ENCODE measurements at places on chromosomes 12 and 14.

DNA sequence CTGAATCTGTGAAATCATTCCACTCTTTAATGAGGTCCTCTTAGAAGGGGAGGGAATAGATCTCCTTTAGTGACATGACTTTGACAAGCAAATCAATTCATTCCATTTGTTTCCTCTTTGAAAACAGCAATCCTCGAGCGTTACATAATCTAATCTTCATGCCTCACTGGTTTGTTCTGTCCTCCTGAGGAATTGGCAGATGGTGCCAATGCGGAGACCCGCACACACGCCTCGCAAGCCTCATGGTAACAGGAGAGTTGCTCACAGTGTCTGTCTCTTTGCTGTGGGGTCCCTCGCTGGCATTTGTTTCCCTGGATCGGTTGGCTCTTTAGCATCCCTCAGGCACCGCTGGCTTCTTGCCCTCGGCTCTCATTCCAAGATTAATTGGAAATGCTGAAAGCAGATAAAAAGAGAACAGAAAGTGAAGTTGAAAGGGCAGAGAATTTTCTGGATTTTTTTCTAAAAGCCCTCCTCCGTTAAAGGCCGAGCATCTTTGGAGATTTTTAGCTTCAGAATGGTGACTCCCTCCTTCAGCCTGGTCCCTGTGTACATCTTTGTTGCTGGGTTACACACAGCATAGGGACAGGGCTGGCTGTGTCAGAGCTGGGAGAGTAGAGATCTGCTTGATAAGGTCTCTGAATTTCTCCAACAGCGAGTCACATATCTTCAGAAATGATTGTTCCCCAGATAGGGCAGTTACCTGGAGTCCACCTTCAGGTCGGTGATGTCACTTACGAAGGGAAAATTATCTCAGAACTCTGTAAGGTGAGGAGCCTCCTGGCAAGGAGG, 10.1 kb upstream of the CABP1 start:
- no peak for DNase-seq

- DNase-seq: no peak
Measured at GRCh38 chr14:33810308-33810707, 140.6 kb downstream of the EGLN3 start.

DNA sequence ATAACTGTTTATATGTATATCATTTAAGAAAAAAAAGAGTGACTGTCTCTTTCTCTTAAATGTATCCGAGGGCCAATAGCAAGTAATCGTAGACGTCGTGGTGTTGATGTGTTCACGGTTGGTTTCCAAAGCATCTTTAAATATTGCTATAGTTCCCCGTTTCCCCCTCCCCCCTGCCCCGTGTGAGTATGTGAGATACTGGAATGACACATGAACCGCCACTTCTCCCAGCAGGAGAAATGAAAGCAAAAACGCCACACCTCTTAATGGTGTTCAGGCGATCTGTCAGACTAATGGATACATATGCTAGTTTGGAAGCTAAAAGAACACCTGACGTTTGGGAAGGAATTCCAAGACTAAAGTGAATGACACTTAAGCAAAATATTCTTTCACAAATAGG, 258.3 kb downstream of the FOXN3 start:
- no peak for DNase-seq

- no peak for DNase-seq
Measured at GRCh38 chr12:116610971-116611541, 51.9 kb downstream of the MAP1LC3B2 start.

- no peak for DNase-seq
Measured at GRCh38 chr14:58501214-58501816, 73.8 kb downstream of the KIAA0586 start.

- no peak for DNase-seq
Measured at GRCh38 chr14:26414926-26415325, 182.9 kb downstream of the NOVA1 start.

DNA sequence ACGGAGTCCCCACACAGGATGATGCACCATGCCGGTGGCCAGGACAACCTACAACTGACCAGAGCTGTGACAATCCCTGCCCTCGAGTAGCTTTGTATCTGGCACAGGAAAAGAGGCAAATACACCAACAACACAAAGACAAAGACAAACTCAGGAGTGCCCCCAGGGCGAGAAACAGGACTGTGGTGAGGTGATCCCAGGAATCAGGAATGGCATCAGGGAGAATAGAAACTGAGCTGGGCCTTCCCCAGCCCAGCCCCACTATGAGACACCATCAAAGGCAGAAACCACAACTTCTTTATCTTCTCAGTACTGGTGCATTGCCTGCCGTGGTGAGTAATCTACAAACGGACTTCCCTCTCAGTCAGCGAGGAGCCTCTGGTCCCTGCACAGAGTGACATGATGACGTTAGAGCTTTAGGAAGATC, 157.7 kb downstream of the TTC7B start:
- DNase-seq: no peak

DNA sequence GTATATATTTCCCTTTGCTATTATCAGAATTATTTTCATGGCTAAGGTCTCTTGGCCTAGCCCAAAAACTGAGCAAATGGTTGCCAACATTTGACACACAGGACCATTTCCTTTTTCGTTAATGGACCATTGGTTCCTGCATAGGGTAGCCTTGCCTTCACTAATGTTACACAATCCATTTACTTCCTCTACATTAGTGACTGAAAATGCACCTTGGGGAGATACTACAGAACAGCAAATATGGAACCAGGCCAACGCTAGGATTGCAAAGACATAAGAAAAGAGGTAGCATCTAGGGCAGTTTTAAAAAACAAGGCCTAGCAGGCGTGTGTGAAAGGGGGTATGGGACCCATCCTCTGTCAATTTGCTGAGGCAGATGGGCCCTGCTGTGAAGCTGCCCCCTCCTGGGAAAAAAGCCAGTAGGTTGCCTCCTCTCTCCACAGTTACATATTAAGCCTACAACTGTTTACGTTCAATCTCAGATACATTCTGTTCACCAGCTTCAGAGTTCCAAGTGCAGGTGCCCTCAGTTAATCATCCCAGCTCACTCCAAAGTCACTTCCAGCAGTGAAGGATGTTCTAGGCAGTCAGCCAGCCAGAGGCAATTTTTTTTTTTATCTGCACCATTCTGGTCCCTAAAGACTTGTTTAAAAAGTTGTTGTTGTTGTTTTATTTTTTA, 15.0 kb downstream of the AQP6 start:
- DNase-seq: no peak

DNA sequence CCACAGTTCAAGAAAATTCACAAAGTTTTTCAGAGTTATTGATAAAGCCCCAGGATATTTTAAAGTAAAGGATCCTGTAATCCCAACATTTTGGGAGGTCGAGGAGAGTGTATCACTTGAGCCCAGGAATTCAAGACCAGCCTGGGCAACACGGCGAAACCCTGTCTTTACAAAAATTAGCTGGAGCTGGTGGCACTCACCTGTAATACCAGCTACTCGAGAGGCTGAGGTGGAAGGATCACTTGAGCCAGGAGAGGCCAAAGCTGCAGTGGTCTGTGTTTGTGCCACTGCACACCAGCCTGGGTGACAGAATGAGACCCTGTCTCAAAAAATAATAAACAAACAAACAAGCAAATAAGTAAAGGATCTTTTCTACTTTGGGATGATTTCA, 39.5 kb upstream of the LRRK2 start:
- DNase-seq: no peak

DNA sequence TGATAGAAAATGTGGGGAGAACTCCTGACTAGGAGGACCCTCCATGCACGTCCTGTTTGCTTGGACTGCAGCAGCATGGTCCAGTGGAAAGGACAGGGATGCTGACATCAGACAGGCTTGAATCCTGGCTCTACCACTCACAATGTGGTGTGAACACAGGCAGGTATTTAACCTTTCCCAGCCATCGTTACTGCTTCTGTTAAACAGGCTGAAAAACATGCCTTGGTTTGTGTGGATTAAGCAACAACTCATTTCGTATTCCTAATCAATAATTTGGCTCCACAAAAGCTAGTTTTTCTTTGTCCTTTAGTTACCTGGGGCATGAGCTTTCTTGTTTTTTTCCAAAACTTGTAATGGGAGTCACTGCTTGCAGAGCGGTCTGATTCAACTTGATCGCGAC, 41.0 kb downstream of the APPL2 start:
- no peak for DNase-seq

DNA sequence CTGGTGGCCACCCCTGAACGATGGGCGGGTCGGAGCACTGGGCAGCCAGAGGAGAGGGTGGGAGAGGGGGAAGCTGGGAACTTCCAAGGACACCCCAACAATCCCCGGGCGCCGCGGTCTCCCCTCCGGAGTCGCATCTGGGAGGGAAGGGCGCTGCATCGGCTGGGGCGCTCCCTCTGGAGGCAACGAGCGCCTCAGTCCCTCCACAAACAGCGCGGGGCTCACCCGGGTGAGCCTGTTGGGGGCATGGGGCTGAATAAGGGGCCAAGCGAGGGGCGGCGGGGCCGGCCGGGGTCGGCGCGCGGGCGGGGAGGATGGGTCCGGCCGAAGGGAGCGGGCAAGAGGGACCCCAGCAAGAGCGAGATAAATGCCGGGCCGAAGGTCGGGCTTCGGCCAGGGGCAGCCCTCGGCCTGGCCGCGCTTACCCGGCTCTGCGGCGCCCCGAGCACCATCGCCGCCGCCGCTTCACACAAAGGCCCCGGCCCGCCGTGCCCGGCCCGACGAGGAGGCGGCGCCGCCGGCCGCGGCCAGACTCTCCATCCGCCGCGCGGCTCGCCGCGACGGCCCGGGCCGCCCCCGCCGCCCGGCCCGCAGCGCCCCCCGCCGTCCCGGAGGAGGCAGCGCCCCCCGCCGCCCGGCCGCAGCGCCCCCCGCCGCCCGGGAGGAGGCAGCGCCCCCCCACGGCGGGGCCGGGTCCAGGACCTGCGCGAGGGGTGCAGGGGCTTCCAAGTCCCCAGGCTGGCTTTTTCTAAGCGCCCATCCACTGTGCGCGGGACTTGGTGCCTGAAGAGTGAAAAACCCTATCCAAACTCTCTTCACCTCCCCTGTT, at the start of gene ZBTB39:
Gene ZBTB39, minus strand, starts transcription at position 567 of the 829 bp plus-strand sequence. CDS start 1,629 bp downstream, outside the sequence.
- DNase-seq: no peak

DNA sequence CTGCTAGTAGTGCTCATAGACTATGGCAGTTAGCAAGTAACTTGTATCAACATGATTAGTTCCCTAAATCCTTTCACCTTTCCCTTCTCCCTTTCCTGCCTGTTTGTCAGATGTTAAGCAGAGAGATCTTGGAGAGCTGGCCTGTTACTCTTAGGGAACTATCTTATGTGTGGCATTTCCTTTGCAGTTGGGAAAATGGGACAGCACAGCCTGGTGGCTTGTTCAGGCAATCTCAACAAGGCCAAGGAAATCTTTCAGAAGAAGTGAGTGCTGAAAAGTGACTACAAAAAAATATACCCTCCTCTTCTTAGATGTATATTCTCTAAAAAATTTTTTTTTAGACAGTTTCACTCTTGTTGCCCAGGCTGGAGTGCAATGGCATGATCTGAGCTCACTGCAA, 7.4 kb downstream of the PARP2 start:
- DNase-seq: no peak

DNA sequence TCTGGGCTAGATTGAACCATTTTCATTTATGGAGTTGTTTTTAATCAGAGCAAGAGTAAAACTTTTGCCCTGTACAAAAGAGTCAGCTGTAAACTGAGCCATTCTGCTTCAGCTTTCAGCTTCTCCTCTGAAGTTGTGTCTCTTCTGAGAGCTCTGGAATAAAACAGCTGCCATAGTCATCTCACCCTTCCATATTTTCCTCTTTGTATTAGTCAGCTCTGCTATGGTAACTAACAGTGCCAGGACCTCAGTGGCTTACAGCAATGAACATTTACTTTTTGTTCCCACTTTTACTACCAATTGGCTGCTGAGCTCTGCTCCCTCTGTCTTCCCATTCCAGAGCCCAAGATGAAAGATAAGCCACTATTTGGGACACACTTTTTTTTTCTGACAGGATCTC, 178.5 kb downstream of the DAD1 start:
- DNase-seq: no peak
